ENCODE measurements at places on chromosomes 11 and 22.
A peak's percentile ranks its signal among the peaks of the same experiment; 100 is the strongest.

- DNase-seq, result no peak
Observed at GRCh38 chr22:41768430-41768829, 32.0 kb upstream of the CCDC134 start.

DNA sequence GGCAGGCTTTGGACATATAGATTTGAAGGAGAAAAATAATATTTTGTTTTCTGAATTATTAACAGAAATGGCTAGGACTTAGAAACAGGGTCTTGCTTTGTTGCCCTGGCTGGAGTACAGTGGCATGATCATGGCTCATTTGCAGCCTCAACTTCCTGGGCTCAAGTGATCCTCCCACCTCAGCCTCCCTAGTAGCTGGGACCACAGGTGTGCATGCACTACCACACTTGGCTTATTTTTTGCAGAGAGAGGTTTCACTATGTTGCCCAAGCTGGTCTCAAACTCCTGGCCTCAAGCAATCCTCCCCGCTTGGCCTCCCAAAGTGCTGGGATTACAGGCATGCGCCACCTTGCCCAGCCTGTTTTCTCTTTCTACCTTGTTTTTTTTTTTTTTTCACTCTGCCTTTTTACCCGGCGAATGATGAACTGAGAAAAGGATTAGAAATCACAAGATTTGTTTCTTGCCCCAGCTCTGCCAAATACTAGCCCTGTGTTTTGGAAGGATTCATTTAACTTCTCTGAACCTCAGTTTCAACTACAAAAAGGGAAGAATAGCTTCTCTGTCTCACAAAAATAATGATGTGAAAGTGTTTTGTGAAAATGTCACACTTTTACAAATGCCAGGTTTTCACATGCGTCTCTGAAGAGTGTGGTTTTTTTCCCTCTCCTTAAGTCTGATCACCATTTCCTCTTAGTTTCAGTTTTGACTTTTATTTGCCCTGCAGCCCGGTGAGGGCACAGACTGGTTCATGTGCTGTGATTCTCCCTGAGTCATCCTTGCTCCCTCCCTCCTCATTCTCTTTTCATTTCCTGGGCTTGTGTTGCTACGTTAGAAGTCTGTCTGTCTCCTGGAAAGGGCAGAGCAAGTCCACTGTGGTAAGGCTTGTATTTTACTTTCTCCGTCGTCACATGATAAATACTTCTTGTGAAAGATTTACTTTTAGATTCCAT lies 67.7 kb downstream of the BCL2L13 start:
- DNase-seq, result no peak

GRCh38 chr11:85347291-85347690 lies 279.9 kb downstream of the DLG2 start:
- DNase-seq, result no peak

- no peak for DNase-seq
Observed at GRCh38 chr11:111329306-111330204, 31.2 kb downstream of the POU2AF3 start.

DNA sequence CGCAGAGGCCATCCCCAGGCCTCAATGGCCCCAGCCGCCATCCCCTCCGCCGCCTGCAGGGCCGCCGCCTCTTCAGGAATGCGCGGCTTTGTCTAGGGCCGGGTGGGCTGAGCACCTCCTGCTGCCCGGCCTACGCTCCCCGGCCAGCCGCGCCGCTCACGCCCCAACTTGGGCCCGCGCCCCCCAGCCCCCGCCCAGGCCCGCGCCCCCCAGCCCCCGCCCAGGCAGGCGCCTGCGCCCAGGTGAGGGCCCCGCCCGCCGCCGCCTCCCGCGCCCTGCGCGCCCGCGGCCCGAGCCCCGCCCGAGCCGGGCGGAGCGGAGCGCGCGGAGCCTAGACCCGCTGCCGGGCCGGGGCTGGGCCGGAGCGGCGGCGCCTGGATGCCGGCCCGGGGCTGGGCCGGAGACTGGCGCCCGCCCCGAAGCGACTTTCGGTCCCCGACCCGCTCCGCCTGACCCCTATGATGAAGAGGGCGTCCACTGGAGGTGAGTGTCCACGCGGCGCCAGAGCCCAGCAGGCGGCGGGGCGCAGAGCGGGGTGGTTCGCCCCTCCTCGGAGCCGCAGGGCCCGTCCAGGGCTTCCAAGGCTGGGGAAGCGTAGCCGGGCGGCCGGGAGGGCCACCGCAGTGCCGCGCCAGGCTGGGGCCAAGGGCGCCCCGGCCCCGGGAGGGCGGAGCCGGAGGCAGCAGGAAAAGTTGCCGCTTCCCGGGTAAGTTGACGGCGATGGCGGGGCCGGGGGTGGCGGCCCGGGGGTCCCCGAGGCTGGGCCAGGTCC lies 34.3 kb upstream of the PRODH start:
- peak; percentile 60 for DNase-seq

GRCh38 chr11:97109078-97109477 lies 719.3 kb downstream of the JRKL start:
- DNase-seq, result no peak

GRCh38 chr11:76621466-76621865 lies 49.1 kb downstream of the LRRC32 start:
- no peak for DNase-seq

GRCh38 chr22:24516301-24516737 lies 21.2 kb downstream of the UPB1 start:
- no peak for DNase-seq

DNA sequence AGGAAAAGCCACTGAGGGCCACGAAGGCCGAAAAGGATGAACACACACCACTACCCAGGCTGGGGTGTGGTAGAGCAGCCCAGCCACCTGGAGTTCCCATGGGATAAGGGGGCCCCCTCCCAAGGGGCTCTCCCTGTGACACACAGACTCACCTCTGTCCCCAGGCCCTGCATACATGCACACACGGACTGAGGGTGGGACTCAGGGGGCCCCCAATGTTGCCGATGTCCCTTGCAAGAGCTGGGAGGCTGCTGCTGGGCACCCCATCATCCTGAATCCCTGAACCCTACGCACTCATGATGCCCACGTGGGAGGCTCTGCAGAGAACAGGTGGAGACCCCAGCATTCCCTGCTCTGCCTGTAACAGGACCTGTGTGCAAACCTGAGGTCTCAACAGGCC lies 14.5 kb downstream of the SHANK2 start:
- peak; percentile 50 for DNase-seq

DNA sequence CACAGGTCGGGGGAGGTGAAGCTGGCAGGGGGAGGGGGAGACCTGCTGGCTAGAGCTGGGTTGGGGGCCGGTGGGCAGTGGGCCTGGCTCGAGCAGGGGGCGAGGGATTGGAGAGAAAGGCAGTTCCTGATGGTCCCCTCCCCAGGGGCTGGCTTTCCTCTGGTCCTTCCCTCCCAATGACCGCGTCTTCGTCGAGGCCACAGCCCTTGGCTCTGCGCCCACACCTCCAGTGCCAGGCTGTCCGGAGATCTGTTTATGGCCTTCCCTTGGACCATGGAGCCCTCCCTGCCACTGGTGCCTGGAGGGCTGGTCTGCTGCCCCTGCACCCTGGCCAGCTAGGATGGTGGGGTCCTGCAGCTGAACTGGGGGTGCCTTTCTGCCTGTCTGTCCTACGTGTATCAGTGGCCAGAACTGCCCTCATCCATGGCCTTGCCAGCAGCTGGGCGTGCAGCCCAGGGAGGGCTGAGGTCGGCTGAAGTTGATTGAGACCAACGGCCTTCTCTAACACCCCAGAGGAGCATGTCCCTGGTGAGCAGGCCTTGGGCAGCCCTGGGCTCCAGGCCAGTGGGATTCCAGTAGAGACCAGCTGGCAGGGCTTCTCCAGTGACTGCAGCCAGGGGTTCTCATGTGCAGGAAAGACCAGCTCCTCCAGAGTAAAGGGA lies 12.3 kb downstream of the TANGO2 start:
- DNase-seq, result no peak

- DNase-seq, result no peak
Observed at GRCh38 chr11:57413681-57414080, 13.2 kb downstream of the SLC43A3 start.

Measured in upper lobe of right lung (tissue), 1 donor.